A549 treated with AZD2906 at 1 μM for 4 hours (cell line): ENCODE measurements at places on chromosomes 1 and 21. TPM values are rescaled to one million over a fixed set of nuclear protein-coding genes. Genes with fewer than 3 reads are reported as not detected.

Gene CFH
- total RNA-seq = 3.7 to 4.8 TPM (median 4.2 TPM) in 5 replicates

Gene CHRNB2
- total RNA-seq = 0.32 to 0.51 TPM (median 0.39 TPM) in 5 replicates

Gene CD84
- not detected in 5 replicates for total RNA-seq

Gene RORC
- total RNA-seq = 0.01 to 0.05 TPM (median 0.03 TPM) in 5 replicates

Gene ATP6V1G3
- total RNA-seq = not detected in 5 replicates

Gene IGFN1
- total RNA-seq = 0.31 to 0.71 TPM (median 0.56 TPM) in 5 replicates

Gene CD1D
- total RNA-seq = 0.03 to 0.05 TPM (median 0.04 TPM) in 4 of 5 replicates, not detected in the other

Gene PRKAA2
- 1.5 to 2.0 TPM (median 1.9 TPM) in 5 replicates for total RNA-seq

Gene GMEB1
- total RNA-seq = 5.1 to 6.7 TPM (median 5.6 TPM) in 5 replicates

Gene PGLYRP4
- not detected in 5 replicates for total RNA-seq

Gene GOLPH3L
- total RNA-seq = 11.4 to 16.0 TPM (median 14.0 TPM) in 5 replicates

Gene C1orf115
- 4.4 to 6.3 TPM (median 5.9 TPM) in 5 replicates for total RNA-seq

Gene RUNX3
- total RNA-seq = 4.7 to 6.0 TPM (median 5.6 TPM) in 5 replicates

Gene ANGPTL7
- not detected in 5 replicates for total RNA-seq

Gene CD5L
- not detected in 5 replicates for total RNA-seq

Gene CHIA
- not detected in 5 replicates for total RNA-seq

Gene FTCD
- total RNA-seq = 0.23 to 0.24 TPM (median 0.23 TPM) in 3 of 5 replicates, not detected in the others

Gene TSTD1
- total RNA-seq = 0.15 to 0.48 TPM (median 0.26 TPM) in 3 of 5 replicates, not detected in the others

Gene TMEM240
- total RNA-seq = 0.36 to 0.75 TPM (median 0.58 TPM) in 4 of 5 replicates, not detected in the other

Gene PLEKHN1
- total RNA-seq = 3.3 to 5.7 TPM (median 4.9 TPM) in 5 replicates

Gene TRNP1
- total RNA-seq = 189 to 300 TPM (median 281 TPM) in 5 replicates
